ENCODE measurements at places on chromosomes 1 and 21. TPM values are rescaled to one million over a fixed set of nuclear protein-coding genes. Genes with fewer than 3 reads are reported as not detected.

- H3K4me3 ChIP-seq: no peak overlapping the region
- H3K4me1 ChIP-seq: no peaks in the 10 kb centered on the region
- H3K36me3 ChIP-seq: no peaks in the 10 kb centered on the region
- H3K27me3 ChIP-seq: peaks cover 2% of the 10 kb centered on the region
- no peak overlapping the region for H3K27ac ChIP-seq
Measured at GRCh38 chr1:64308866-64309265, 105.4 kb downstream of the UBE2U start.

DNA sequence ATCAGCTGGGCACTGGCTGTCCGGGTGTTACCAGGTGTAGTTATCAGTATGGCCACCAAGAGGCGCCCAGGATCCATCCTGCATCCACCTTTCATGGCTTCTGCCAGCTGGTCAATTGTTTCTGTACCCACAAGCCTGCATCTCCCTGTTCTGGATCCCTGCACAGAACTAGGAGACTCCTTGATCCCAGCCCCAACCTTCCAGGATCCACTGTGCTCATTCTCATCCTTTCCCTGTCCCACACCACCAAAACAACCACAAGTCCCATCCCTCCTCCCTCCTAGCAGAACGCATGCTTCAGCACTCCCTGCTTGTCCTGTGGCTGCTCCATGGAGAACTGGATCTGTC is 27.2 kb upstream of the FOXE3 start:
- H3K27ac ChIP-seq: no peak overlapping the region
- no peaks in the 10 kb centered on the region for H3K4me1 ChIP-seq
- no peak overlapping the region for H3K4me3 ChIP-seq
- H3K27me3 ChIP-seq: no peaks in the 10 kb centered on the region
- H3K36me3 ChIP-seq: no peaks in the 10 kb centered on the region

GRCh38 chr1:84386716-84387479 is 11.4 kb upstream of the DNASE2B start:
- no peaks in the 10 kb centered on the region for H3K27me3 ChIP-seq
- H3K27ac ChIP-seq: no peak overlapping the region
- no peaks in the 10 kb centered on the region for H3K4me1 ChIP-seq
- H3K4me3 ChIP-seq: no peak overlapping the region

DNA sequence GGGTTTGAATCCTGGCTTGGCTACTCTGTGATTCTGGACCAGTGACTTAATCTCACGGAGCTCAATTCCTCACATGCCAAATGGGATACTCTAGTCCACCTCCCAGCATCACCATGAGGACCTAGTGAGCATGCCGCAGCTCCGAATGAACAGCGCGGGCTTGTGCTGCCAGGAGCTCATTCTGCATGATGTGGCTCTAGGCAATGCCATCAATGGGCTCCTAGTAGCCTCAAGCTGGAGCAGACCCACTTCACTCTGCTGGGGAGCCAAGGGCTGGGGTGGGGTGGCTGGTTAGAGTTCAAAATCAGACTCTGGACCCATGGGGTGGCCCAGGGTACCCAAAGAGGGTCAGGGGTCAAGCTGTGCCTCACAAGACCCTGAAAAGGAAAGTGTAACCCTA is 41.5 kb downstream of the CDK18 start:
- no peak for DNase-seq
- peaks cover 3% of the 10 kb centered on the region for H3K27me3 ChIP-seq
- peaks cover 2% of the 10 kb centered on the region for H3K4me1 ChIP-seq
- H3K36me3 ChIP-seq: no peaks in the 10 kb centered on the region
- H3K4me3 ChIP-seq: no peak overlapping the region
- no peak overlapping the region for H3K27ac ChIP-seq

Gene LRRC53
- total RNA-seq: not detected

- no peaks in the 10 kb centered on the region for H3K27me3 ChIP-seq
- peaks cover 13% of the 10 kb centered on the region for H3K4me1 ChIP-seq
- H3K36me3 ChIP-seq: no peaks in the 10 kb centered on the region
- DNase-seq: no peak
- H3K27ac ChIP-seq: no peak overlapping the region
- no peak overlapping the region for H3K4me3 ChIP-seq
Measured at GRCh38 chr1:36400825-36401601, 3.3 kb upstream of the LSM10 start.

Gene PTAFR
- total RNA-seq: 0.54 TPM

DNA sequence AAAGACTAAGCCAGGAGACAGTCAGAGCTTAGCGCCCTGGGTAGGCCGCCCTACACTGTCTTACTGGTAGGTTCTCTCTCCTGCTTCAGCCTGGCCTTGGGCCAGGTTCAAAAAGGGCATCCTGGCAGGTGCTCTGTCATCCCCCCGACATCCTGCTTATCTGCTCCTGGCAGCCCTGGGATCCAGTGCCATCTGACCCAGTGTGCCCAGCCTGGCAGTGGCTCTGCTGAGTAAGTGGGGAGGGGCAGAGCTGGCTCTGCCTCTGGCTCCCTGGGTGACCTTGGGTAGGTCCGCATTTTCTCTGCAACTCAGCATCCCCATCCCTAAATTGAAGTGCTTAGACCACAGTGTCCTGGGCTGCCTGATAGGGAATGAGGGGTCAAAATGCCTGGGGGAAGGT is 549.9 kb downstream of the PTPRU start:
- no peak overlapping the region for H3K4me3 ChIP-seq
- no peak for DNase-seq
- H3K27ac ChIP-seq: no peak overlapping the region
- H3K27me3 ChIP-seq: no peaks in the 10 kb centered on the region
- no peaks in the 10 kb centered on the region for H3K36me3 ChIP-seq

DNA sequence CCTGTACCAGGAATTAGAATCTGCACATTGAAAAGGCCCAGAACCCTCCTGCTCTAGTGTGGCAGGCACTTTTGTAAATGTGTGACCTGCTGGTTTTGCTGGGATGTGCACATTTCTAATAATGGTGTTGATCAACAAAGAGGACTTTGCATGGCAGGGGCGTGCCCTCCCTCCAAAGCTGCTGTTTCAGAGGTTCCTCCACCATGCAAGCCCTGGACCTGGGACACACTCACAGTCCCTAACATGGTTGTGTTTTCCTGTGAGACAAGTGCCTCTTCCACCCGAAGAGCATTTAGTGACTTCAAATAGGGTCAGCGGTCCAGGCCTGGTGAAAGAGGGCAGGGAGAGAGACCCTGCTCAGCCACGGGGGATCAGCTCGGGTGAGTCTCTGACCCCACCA is 28.1 kb downstream of the TENT5C start:
- no peaks in the 10 kb centered on the region for H3K27me3 ChIP-seq
- no peak overlapping the region for H3K4me3 ChIP-seq
- DNase-seq: no peak
- H3K27ac ChIP-seq: no peak overlapping the region
- peaks cover 2% of the 10 kb centered on the region for H3K36me3 ChIP-seq

GRCh38 chr21:45382697-45382997 is 22.3 kb upstream of the COL18A1 start:
- no peaks in the 10 kb centered on the region for H3K36me3 ChIP-seq
- H3K4me3 ChIP-seq: no peak overlapping the region
- H3K4me1 ChIP-seq: no peaks in the 10 kb centered on the region
- no peak overlapping the region for H3K27ac ChIP-seq
- no peak for DNase-seq

DNA sequence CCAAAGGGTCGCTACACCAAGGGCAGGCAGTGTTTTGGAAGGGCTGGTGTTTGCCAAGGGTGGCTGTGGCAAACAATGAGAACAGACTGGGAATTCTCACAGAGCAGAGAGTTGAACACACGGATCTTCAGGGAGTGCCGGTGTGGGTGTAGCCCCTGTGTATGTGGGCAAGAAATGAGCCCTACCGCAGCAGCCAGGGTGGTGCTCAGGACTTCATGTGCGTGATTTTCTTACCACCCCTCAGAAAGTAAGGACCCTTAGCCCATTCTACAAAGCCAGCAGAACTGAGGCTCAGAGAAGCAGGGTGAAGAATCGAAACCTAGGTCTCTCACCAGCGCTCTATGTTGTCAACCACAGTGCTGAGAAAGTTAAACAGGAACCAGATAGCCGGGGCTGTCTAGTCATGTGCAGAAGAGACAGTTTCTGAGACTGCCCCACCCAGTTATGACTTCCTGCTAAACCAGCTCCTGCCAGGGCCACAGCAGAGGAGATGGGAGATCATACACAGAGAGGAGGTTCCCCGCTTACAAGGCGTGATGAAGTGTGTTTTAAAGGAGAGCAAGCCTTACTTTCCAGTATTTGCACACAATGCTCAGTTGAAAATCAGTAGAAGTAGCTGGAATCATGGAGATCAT is 21.9 kb upstream of the MORC3 start:
- H3K4me1 ChIP-seq: peaks cover 37% of the 10 kb centered on the region
- H3K27me3 ChIP-seq: no peaks in the 10 kb centered on the region

DNA sequence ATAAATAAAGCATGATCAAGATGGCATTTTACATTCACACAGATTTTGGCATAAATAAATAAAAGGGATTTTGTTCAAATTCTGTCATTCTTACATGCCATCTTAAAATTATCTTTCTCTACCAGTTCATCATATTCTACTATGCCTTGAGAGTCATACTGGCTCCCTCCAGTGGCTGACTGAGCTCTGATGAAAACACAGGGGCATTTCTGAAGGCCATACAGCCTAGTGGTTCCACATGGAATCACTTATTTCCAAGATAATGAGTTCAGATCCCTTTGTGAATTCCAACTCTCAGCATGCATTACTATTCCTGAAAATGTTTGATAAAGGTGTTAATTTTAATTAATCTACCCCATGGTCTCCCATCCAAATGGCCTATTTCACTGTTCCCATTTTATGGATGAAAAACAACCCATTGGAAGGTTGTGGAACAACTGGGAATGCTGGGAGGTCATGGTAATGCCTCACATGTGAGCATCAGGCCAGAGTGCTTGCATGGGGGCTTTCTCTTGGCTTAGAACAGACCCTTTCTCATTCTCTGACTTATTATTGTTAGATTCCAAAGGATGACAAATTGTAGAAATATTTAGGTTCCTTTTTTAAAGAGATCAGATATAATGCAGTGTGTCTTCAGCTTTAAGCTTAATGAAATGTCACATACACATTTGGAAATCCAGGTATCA is 622.4 kb upstream of the PKN2 start:
- no peak overlapping the region for H3K27ac ChIP-seq
- H3K4me3 ChIP-seq: no peak overlapping the region
- H3K27me3 ChIP-seq: no peaks in the 10 kb centered on the region
- H3K4me1 ChIP-seq: no peaks in the 10 kb centered on the region

DNA sequence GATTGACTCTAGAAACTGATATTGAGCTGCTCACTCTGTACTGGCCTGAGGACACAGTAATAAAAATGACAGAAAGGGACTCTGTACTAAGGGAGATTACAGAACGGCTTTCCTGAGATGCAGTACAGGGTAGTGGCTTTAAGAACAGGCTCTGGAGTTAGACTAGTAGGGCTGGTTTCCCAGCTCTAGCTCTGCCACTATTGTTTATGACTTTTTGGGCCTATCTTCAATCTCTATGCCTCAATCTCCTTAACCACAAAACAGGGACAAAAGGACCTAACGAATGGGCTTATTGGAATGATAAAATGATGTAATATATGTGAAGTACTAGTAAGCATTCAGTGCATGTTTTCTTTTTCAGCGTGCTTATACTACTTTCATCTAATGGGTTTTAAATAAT is 1.4 kb downstream of the DEPDC1 start:
- H3K36me3 ChIP-seq: no peaks in the 10 kb centered on the region
- no peak overlapping the region for H3K27ac ChIP-seq
- H3K4me3 ChIP-seq: peak overlapping the region; percentile 87
- no peaks in the 10 kb centered on the region for H3K27me3 ChIP-seq

DNA sequence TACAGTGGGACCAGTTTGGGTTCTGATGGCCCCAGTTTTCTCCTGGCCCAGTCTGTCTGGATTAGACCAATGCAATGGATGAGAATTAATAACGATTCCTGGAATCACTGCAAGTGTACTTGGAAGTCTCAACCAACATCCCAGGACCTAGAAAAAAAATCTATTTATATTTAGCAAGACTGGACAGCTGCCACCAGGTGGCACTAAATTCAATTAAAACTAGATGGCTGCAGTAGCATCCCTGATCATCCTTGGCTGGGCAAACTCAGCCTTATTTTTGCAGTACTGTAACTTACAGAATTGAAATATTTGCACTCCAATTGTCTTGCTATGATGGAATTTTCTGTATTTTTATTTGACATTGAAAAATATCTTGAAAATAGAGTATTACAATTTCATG is 165.7 kb downstream of the NCAM2 start:
- H3K4me3 ChIP-seq: no peak overlapping the region
- DNase-seq: peak; percentile 11
- no peaks in the 10 kb centered on the region for H3K36me3 ChIP-seq
- no peaks in the 10 kb centered on the region for H3K27me3 ChIP-seq
- H3K27ac ChIP-seq: no peak overlapping the region

Gene SELENON
- total RNA-seq: 19.2 TPM

Gene SPRR3
- not detected for total RNA-seq

DNA sequence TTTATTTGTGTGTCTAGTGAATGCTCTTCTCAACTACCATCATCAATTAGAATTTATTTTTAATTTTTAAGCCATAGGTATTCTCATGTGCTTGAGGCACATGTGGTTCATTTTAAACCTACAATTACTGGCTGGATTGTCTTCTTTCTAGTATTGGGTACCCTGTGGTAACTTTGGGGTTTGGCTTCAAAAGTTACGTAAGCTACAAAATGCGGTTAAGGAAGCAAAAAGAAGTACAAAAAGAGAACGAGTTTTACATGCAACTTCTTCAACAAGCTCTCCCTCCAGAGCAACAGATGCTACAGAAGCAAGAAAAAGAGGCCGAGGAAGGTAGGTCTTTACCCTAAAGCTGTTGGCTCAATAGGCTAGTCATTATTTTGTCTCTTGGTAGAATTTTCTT is 25.8 kb downstream of the MACO1 start:
- peaks cover 61% of the 10 kb centered on the region for H3K36me3 ChIP-seq
- no peak for DNase-seq
- no peak overlapping the region for H3K27ac ChIP-seq
- no peaks in the 10 kb centered on the region for H3K4me1 ChIP-seq

Gene TENT5C
- total RNA-seq: 324 TPM

DNA sequence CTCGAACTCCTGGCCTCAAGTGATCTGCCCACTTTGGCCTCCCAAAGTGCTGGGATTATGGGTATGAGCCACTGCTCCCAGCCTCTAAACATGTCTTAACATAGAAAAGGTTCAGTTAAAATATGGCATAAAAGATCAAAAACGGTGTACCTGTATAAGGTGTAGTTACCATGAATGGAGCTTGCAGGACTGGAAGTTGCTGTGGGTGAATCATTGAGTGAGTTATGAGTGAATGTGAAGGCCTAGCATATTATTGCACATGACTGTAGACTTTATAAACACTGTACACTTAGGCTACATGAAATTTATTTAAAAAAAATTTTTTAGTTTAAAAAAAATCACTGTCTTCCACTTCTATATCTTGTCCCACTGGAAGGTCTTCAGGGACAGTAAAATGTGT is 15.7 kb downstream of the ABCD3 start:
- H3K36me3 ChIP-seq: peaks cover 4% of the 10 kb centered on the region
- H3K4me1 ChIP-seq: peaks cover 3% of the 10 kb centered on the region
- DNase-seq: no peak
- H3K4me3 ChIP-seq: no peak overlapping the region
- H3K27ac ChIP-seq: no peak overlapping the region

DNA sequence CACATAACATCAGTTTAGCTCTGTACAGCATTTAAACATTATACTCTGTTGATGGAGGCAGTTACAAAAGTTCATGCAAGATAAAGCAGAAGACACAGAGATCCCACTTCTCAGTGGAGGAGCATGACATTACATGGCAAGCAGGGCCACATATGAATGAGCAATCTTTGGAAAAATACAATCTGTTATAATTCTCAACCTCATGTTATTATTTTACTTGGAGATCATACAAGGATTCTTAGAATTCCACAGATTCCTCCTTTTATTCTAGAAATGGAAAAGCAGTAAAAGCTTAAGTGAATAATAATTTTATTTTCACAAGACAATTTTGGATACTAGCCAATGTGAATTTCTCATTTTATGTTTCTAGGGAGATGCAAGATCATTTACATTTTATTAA is 66.6 kb downstream of the IFI44 start:
- no peak overlapping the region for H3K27ac ChIP-seq
- H3K27me3 ChIP-seq: no peaks in the 10 kb centered on the region
- no peaks in the 10 kb centered on the region for H3K36me3 ChIP-seq
- H3K4me1 ChIP-seq: no peaks in the 10 kb centered on the region
- H3K4me3 ChIP-seq: no peak overlapping the region
- DNase-seq: no peak

All from CD4-positive, CD25-positive, alpha-beta regulatory T cell (primary cell).